Midbrain (tissue), 1 donor: ENCODE measurements at places on chromosomes 1 and 21.

- no peak for DNase-seq
Measured at GRCh38 chr21:40118527-40118926, 251.3 kb downstream of the PCP4 start.

DNA sequence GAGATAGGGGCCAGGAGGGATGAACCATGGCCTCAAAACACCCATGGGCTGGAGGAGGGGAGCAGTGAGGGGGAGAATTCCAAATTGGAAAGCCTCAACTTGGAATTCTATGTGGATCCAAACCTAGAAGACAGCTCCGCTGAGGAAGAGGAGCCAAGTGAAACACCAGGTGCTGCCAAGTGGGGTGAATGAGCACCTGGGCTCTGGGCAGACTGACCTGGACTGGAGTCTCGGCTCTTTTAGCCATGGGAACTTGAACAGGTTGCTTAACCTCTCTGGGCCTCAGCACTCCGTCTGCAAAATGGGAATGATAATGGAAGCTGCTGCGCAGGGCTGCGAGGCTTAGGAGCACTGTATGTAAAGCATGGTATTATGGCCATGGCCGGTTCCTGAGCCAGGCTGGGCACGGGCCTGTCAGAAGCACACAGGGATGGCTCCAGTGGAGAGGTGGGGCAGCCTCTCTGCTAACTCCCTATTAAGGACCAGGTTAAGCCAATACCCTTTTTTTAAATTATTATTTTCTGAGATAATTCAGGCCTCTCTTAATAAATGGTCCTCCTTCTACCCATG is 81.5 kb downstream of the SYT2 start:
- DNase-seq: no peak

DNA sequence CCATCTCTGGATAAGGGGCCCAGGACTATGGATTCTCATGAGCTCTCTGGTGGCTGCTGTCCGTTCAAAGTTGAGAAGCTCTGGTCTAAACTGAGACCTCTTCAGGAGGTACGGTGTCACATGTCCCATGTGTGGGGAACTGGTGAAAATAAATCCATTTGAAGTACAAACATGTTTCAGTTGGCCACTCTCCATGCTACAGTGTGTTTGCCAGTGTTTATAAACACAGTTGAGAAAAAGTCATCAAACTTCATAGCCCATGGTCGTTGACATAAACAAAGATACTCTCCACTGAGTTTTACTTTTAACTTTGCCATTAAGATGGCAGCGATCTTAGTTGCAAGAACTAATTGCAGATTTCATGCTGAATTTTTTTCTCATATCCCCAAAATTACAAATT is 72.8 kb downstream of the PSMG1 start:
- no peak for DNase-seq

GRCh38 chr21:16865632-16866031 is 647.2 kb upstream of the CXADR start:
- DNase-seq: no peak

- DNase-seq: no peak
Measured at GRCh38 chr1:28273216-28273860, 14.0 kb downstream of the SESN2 start.

DNA sequence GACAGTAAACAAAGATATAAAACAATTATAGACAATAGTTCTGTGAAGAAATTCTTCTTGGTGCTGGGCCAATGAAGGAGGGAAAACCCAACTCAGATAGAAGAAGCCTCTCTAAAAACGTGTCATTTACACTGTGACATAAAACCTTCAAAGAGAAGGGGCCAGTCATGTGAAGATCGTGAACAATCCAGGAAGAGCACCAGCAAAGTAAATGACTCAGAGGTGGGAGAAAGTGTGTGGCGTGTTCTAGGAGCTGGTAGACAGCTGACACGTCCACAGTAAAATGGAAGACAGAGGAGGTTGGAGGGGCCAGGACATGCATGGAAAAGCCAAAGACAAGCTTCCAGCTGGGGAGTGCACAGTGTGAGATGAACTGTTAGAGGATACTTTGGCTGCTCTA is 143.6 kb downstream of the VAV3 start:
- DNase-seq: no peak

DNA sequence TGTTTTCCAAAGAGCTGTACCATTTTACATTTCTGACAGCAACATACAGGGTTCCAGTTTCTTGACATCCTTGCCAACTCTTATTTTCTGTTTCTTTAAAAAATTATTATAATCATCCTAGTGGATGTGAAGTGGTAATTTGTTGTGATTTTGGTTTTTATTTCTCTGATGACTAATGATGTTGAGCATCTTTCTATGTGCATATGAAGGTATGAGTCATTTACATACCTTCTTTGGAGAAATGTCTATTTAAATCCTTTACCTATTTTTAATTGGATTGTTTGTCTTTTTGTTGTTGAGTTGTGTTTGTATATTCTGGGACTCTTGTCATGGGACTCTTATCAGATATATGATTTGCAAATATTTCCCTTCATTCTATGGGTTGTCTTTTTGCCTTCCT is 20.8 kb upstream of the MPC2 start:
- DNase-seq: no peak

- peak; percentile 30 for DNase-seq
Measured at GRCh38 chr1:43975249-43975961, 645 bp downstream of the ATP6V0B start.

GRCh38 chr1:62245201-62245600 is 50.6 kb downstream of the L1TD1 start:
- no peak for DNase-seq

DNA sequence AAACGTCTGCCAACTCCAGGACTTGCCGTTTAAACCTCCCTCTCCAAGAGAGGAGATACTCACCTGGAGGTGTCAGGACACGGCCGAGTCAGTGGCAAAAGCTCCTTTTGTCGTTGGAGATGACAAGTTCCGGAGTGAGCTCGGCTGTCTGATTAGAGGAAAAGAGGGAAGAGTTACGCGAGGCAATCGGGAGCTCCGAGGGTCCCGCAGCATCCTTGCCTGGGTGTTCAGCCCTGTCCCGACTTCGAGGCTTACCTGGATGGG is 497 bp downstream of the ID3 start:
- DNase-seq: no peak

GRCh38 chr1:204685236-204686006 is at the start of gene LRRN2:
TSS of gene LRRN2 (minus strand) at chr1:204685738. CDS start at chr1:204619992, 65,746 bp downstream.
- peak; percentile 63 for DNase-seq

- peak; percentile 64 for DNase-seq
Measured at GRCh38 chr1:240149484-240150094, 57.9 kb downstream of the FMN2 start.

DNA sequence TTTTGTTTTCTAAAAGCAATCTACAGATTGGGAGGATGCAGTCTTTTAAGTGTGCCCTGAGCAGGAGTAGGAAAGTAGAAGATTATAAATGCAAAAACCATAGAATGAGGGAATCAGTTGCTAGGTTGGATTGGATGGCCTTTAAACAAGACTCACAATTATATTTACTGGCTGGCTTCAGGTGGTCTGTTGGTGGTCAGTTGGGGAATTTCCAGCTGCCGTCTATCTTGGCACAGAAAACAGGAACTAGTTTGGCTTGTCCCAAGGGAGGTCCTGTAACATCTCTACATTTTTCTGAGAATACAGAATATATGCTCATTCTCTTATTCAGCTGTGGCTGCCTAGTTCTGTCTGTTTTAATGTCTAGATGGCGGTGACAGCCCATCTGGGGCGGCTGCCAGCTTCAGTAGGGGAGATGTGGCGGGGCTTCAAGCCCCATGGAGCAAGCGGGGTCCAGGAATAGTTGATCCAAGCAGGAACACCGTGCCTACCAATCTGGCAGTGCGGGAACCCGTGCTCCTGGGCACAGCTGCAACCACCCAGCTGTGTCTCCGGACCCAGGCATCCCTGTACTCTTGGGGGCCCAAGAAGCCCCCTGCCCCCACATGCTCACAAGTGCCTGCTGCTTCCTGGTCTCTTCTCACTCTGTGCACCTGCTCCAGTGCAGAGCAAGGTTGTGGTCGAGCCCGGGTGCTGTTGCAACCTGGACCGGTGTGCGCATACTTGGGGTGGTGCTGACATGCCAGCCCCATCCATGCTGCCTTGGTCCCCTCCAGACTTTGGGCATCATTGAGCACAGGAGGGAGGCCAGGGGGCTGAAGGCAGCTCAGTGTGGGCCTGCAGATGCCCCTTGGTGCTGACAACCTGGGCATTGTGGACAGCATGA is 1182.6 kb downstream of the AMY1C start:
- DNase-seq: no peak

DNA sequence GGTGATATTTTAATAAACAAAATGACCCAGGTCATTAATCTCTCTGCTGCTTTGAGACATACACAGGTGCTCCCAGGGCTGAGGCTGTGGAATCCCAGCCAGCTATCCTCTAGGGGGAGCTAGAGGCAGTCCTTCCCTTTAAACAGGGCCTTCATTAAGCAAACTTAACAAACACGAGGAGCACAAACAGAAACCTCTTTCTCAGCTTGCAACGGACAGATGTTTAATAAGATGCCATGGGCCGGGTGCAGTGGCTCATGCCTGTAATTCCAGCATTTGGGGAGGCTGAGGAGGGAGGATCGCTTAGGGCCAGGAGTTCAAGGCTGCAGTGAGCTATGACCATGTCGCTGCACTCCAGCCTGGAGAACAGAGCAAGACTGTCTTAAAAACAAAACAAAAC is 106.7 kb downstream of the HIVEP3 start:
- peak; percentile 18 for DNase-seq

GRCh38 chr21:36656138-36656537 is 42.8 kb upstream of the SIM2 start:
- DNase-seq: no peak

DNA sequence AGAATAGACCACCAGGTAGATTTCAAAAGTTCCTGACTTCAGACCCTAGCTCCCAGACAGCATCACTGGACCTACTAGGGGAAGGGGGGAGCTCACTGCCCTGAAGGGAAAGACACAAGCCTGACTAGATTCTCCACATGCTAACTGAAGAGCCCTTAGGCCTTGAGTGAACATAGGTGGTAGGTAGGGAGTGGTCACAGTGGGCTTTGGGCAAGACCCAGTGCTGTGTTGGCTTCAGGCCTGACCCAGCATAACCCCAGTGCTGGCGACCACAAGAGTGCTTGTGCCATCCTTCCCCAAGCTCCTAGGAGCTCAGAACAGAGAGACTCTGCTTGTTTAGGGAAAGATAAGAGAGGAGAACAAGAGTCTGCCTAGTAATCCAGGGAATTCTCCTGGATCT is 51.1 kb upstream of the ACADM start:
- DNase-seq: no peak

GRCh38 chr1:164756741-164757140 is 197.8 kb downstream of the PBX1 start:
- DNase-seq: no peak

GRCh38 chr1:41731516-41732030 is 187.1 kb downstream of the HIVEP3 start:
- no peak for DNase-seq

GRCh38 chr1:12714710-12715475 is 1.0 kb upstream of the AADACL3 start:
- no peak for DNase-seq

GRCh38 chr21:45379901-45380330 is 25.0 kb upstream of the COL18A1 start:
- no peak for DNase-seq

DNA sequence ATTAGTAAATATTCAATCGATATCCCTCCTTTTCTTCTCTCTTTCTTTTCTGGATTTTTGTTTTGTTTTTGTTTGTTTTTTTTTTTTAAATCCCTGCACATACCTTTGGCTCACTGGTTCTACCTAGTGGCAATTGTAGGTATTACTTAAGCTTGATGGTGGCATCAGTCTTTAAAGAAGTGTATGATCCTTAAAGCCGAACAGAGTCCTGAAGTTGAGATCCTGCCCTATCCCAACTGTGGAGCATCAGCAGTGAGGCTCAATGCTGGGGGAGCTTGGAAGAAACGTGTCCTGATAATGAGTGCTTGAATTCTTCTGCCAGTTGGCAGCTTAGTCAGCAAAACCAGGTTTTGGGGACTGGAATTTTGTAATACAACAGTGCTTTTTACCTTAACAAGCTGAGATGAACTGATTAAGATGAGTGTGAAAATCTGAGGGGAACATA is 60.8 kb downstream of the FASLG start:
- peak; percentile 2 for DNase-seq
